Substantia nigra (tissue), 51 donors: ENCODE measurements at places on chromosomes 4 and X.

DNA sequence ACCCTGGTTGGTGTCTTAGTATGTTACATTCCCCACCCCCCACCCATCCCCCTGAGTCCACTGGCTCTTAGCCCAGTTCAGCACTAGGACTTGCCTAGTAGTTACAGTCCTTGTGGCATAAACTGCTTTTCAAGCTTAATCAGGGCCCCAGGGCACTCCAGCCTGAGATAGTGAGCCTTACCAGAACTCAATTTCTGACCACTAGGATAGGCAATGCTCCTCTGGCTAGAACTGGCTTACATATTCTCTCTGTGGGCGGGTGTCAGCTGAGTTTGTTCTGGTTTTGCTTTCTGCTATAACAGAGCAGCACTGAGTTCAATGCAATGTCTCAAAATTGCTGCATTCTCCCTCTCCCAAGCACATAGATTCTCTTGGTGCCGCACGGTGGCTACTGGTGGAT, 391.4 kb upstream of the DIPK2B start:
- no peak for DNase-seq

GRCh38 chr4:123186731-123187130, 209.9 kb upstream of the SPRY1 start:
- DNase-seq: no peak

- DNase-seq: no peak
These were observed 4.7 kb downstream of the PTTG2 start for GRCh38 chr4:37964734-37965457.

GRCh38 chr4:54683616-54684346, 26.0 kb downstream of the KIT start:
- no peak for DNase-seq

DNA sequence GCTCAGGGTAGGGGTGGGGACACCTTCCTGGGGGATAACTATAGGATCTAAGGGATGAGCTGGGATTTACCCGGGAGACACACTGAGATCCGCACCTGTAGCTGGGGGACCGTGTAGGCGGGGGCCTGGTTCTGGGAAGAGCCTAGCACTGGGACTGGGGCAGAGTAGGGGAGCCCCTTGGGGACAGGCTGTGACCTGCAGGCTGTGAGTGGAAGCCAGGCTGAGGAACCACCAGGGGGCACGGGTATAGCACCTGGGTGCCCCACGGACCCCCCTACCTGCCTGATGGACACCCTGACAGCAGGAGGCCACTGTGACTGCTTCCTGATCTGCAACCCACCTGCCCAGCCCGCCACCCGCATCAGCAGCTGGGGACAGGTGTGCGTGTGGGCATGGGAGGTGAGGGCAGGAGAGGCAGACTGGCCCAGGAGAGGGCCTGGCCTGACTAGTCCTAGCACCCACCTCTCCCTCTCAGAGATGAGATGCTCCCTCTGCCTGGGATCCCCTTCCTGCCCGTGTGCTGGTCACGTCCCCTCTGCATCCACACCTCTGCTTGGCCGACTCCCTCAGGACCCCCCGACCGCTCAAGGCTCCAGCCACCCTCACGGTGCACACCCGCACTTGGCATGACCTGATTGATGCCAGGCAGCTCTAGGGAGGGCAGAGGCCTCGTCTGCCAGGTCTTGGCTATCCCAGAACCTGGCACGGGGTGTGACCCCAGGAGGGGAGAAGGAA, 94.2 kb upstream of the NKX1-1 start:
- DNase-seq: no peak

DNA sequence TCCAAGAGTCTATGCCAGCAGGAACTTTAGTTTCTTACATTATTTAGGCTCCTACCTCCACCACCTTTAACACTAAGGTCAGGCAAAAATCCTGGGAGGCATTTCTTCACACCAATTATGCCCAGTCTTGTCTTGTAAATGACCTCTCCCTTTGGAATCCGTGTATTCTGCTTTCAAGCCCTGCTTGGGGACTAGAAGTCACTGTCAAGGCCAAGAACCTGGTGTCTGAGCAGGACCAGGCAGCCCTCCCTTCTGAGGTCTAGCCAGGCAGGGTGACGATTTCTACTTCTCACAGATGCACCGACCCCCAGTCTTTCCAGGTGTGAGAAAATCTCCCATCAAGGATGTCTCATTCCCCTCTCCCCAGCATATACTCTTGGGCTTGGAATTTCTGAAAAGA, 82.7 kb upstream of the C1QTNF7 start:
- DNase-seq: no peak

- no peak for DNase-seq
These were observed 109.6 kb downstream of the SH2D1A start for GRCh38 chrX:124455966-124456365.

GRCh38 chr4:3352941-3353594, 60.2 kb downstream of the RGS12 start:
- DNase-seq: no peak

DNA sequence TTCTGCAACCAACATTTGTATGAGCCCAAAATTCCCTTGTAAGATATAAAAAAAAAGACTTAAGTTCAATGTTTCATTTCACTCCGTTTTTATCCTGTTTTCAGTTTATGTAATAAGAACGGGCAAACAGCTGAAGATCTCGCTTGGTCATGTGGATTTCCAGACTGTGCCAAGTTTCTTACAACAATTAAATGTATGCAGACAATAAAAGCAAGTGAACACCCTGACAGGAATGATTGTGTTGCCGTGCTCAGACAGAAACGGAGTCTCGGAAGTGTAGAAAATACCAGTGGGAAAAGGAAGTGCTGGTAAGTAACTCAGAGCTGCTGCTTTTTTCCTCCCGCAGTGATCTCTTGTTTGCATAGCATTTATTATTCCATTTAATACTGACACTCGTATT, 2.8 kb downstream of the ANKRD37 start:
- no peak for DNase-seq

- DNase-seq: no peak
These were observed 141.7 kb downstream of the HHIP start for GRCh38 chr4:144787365-144788258.
